GM06990 (cell line): ENCODE measurements at places on chromosomes 7 and 10.

- DNase-seq, result no peak
Observed at GRCh38 chr7:114412548-114412947, 2.1 kb upstream of the FOXP2 start.

- DNase-seq, result no peak
Observed at GRCh38 chr7:594212-594913, 74.7 kb upstream of the PDGFA start.

DNA sequence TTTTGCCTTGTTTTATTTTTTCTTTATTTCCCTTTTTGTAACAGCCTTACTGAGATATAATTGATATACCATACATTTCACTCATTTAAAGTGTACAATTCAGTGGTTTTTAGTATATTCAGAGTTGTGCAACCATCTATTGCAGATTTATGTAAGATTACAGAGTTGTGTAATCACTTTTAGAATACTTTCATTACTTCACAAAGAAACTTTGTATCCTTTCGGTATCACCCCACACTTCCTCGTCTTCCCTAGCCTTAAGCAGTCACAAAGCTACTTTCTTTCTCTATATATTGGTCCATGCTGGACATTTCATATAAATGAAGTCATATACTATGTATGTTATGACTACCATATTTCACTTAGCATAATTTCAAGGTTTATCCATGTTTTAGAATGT lies 74.6 kb downstream of the ATRNL1 start:
- no peak for DNase-seq

GRCh38 chr10:48982584-48982983 lies 42.9 kb upstream of the LRRC18 start:
- no peak for DNase-seq

GRCh38 chr7:117061751-117062150 lies 108.5 kb downstream of the ST7 start:
- no peak for DNase-seq

- peak; percentile 31 for DNase-seq
Observed at GRCh38 chr10:48981310-48981907, 41.8 kb upstream of the LRRC18 start.

GRCh38 chr10:35294506-35294905 lies 41.8 kb upstream of the CCNY start:
- no peak for DNase-seq

DNA sequence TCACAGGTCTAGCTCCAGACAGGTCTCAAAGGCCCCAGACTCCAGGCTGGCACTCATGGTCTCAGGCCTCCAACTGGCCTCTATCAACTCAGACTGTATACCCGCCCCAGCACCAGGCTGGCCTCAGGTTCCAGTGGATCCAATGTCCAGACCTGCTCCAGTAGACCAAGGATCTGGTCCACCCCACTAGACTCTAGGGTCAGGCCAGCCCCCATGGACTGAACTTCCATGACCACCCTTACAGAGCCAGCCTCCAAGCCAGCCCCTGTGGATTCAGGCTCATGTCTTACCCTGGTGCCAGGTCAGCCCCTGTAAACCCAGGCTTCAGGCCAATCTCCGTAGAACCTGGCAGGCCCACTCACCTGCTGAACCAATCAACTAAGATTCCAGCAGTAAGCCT lies 16.8 kb upstream of the GNAT3 start:
- DNase-seq, result no peak

GRCh38 chr10:34966451-34966850 lies 123.7 kb downstream of the CUL2 start:
- DNase-seq, result no peak

GRCh38 chr10:76640806-76641205 lies 996.8 kb downstream of the KCNMA1 start:
- DNase-seq, result no peak

GRCh38 chr10:89280508-89280907 lies 21.3 kb upstream of the IFIT2 start:
- DNase-seq, result no peak

DNA sequence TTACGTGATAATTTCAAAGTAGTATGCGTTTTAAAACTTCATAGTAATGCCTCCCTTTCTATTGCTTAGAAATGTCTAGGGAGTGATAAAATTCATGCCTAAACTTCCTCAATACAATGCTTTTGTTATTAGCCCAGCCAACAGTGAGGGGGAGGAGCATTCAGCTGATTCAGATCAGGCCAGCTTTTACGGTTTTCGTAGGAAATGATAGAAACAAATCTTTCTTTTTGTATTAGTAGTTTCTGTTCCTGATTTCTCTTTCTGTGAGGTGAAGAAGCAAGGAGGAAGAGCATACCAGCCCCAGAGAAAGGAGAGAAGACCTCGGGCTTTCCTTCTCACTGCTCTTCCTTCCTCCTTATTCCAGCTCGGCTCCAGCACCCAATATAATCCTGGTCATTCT lies 35.2 kb upstream of the ITPRID1 start:
- peak; percentile 14 for DNase-seq

DNA sequence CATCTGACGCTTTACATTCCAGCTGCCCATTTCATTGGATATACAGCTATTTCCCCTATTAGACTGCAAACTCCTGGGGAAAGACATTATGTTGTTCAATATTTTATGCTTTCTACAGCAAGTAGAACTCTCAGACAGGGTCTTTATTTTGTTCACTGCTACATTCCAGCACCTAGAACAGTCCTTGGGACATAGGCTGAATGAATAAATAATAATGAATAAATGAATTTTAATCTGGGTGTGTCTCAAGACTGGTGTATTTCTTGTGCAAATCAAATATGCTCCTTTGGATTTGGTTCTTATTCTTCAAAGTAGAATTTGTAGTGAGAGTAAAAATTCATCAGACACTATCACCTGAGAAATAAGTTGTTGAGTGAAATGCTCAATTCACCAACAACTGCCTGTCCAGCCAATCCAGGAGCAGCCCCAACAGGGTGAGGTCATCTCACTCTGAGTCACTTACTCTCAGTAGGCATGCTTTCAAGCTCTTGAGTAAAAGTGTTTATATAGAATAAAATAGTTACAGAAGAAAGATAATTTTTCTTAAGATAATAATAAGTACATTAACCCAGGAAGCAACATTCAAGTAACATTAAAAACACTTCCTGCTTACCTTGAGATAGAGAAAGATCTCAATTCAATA lies 287.5 kb upstream of the NPVF start:
- no peak for DNase-seq

GRCh38 chr10:126286256-126286780 lies 102.0 kb downstream of the ADAM12 start:
- no peak for DNase-seq

- DNase-seq, result peak; percentile 56
Observed at GRCh38 chr7:129169686-129170440, 18.6 kb upstream of the SMO start.

GRCh38 chr7:135790371-135790977 lies 41.9 kb upstream of the FAM180A start:
- DNase-seq, result no peak

- DNase-seq, result no peak
Observed at GRCh38 chr10:70562036-70562755, 40.3 kb downstream of the PRF1 start.

DNA sequence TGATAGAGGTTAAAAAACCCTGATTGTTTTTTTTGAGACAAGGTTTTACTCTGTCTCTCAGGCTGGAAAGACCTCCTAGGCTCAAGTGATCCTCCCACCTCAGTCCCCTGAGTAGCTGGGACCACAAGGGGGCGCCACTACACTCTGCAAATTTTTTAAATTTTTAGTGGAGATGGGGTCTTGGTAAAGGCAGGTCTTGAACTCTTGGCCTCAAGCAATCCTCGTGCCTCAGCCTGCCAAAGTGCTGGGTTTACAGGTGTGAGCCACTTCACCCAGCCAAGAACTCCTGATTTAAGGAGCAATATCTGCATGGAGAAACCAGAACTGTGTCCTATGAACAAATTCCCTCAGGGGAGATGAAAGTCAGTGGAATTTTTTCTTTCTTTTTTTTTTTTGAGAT lies 7.3 kb upstream of the KLHDC10 start:
- peak; percentile 13 for DNase-seq

DNA sequence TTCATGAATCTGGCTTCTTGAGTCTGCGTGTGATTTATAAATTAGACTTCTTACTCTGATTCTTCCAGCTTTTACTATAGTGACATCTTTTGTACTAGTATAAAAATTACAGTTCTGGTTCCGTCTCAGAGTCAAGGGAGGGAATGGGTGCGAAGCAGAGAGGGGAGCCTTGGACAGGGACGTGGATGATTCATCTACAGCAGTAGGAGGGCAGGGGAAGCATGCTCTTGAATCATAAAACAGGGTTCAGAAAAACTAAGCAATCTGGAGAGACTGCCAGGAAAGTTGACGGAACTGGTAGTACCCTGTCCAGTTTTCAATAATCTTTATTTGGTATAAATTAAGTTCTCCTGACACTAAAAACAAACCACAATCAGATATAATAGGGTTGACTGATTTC lies 58.1 kb downstream of the ITGA8 start:
- DNase-seq, result no peak

- DNase-seq, result no peak
Observed at GRCh38 chr7:117667456-117667855, 187.6 kb downstream of the CFTR start.

DNA sequence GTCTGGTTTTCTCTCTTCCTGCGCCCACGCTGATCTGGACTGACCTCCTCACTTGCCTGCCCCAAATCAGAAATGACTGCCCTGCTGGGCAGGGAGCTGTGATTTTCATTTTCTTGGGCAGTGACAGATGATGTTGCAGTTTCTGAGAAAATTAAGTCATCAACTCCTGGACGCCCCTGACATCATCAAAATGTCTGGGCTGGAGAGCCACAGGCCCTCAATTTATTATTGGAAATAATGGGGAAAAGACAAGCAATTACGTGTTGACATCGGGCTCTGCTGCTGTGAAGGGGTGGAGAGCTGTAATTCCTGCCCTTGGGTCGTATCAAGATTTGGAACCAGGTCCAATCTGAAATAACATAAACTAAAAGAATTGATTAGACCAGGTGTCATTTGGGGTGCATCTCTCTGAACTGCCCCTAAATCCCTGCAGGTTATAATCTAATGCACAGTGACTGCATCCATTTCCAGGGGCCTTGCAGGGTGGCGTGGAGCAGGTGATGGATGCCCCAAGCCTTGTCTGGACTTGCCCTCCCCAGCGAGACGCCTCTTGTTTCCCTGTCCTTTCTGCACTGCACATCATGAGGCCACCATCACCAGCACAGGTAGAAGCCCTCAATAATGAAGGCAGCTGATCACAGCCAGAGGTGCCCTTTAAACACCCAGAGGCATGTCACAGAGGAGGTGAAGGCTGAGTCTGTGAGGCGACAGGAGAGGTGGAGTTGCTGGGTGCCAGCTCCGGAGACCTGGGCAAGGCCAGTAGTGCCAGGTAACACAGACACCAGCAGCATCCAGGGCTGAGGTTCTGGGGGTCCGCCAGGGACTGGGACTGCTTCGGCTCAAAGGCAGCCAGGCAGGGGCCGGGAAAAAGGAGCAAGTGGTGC lies 98.7 kb downstream of the HTR5A start:
- DNase-seq, result no peak

- DNase-seq, result no peak
Observed at GRCh38 chr7:568031-568951, 48.6 kb upstream of the PDGFA start.

- no peak for DNase-seq
Observed at GRCh38 chr10:91299999-91300575, 79.6 kb downstream of the PCGF5 start.

DNA sequence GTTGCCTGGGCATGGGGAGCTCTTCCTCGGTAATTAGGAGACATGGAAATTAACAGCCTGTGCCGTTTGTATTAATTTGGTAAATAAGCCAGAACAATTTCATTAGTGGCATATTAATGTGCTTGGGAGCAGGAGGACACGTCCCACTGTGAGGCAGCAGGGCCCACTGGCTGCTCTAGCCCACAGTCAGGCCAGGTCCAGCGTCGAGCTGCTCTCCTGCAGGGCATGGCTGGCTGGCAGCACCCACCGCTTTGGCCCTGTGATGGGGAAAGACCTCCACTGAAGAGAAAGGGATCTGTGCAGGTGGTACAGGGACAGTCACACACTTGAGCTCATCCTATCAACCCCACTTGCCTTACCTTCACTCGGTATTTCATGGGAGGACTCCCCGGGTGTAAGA lies 37.5 kb upstream of the LRRC4 start:
- no peak for DNase-seq

DNA sequence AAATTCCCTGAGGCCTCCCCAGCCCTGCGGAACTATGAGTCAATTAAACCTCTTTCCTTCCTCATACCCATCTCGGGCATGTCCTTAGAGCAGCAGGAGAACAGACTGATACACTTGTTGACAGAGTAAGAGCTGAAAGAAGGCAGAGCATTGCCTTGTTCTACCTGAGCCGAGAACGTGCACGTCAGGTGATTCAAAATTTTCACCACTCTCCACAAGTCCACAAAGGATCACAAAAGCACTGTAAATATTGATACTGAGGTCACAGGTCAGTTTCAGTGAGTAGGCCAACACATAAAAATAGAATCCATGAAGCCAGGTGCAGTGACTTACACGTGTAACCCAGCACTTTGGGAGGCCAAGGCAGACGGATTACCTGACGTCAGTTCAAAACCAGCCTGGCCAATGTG lies 27.8 kb downstream of the DCLRE1C start:
- no peak for DNase-seq

DNA sequence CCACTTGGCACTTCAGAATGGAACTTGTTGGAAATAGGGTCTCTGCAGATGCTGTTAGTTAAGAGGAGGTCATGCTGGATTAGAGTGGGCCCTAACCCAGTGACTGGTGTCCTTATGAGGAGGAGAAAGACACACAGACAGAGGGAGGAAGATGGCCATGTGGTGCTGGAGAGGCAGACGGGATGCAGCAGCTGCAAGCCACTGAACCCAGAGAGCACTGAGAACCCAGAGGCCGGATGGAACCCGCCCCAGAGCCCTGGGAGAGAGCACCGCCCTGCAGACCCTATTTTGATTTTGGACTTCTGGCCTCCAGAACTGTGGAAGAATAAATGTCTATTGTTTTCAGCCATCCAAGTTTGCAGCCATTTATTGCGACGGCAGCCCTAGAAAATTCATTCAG lies 58.0 kb upstream of the EBF3 start:
- no peak for DNase-seq

DNA sequence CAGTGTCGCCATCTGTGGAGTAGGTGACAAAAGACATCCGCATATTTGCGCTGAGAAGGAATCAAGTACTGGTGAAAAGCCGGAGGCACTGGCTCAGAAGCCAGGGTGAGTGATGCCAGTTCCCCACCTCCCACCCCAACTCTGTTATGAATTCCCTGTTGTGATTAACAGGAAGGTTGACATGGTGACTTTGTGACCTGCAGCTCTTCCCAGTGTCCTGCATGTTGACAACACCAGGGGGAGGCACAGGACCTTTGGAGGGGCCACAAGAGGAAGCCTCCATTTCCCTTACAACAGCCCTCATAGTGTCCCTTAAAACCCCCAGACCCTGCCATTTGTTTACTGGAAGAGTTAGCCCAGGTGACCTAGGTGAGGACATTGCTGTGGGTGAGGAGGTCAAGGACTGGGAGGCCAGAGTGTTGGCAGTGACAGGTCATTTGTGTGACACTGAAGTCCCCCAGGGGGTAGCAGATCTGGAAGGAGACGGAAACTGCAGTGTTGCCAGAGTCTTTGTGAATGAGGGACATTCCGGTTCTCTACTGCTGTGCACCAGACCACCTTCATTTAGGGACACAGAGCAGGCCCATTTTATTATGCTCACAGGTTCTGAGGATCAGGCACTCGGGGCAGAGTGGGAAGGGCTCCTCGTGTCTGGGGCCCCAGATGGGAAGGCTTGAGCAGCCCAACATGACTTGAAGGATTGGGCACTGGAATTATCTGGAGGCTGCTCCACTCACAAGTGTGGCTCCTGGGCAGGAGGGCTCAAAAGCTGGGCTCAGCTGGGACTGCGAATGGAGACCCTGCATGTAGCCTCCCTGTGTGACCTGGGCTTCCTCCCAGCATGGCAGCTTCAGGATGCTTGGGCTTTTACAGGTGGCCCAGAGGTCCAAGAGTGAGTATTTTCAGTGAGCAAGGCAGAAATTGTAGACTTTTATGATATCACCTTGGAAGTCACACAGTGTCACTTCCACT lies 13.0 kb upstream of the ANTXRL start:
- DNase-seq, result no peak
